ENCODE measurements at places on chromosomes 1 and 21.
A peak's percentile ranks its signal among the peaks of the same experiment; 100 is the strongest.

DNA sequence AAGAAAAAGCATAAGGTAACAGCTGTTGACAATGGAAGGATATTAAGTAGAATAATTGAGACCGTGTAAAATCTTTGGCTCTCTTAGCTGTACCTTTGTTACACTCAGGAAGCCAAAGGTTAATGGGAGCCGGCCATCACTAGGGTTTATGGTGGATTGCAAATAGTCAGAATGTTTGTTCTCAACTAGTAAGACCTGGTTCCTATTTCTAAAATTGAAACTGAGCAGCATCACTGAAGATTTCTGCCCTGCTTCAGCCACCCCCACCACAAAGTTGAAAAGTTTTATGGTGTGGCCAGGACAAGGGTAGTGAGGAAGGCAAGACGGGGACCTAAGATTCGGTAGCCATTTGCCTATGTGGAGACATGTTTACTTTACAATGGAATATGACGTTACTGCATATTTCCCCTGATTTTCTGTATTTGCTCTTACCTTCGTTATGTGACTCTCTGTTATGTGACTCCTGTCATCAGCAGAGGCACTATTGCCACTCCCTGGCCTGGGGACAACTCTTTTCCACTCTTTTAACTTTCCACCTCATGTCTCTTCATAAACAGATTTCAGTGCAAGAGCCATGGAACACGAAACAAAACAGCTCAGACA lies 41.4 kb upstream of the KIF1B start:
- no peak for DNase-seq

GRCh38 chr1:13921190-13921589 lies 221.2 kb downstream of the PRDM2 start:
- DNase-seq = no peak

DNA sequence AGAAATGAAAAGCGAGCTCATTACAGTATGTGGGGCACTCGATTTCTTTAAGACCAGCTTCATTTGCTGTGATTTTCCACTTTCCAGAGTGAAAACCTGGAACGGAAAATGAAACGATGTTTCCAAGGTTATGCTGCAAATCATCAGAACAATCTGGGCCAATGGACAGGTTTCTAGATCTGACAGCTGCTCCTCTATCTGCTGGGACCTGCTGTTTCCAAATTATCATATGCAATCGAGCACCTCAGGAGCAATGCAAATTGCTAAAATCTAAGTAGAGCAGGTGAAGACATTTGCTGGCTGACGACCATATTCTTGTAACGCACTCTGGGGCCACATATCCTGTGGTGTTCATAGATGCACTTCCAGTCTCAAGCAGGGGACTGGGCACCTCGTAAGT lies 39.7 kb upstream of the TIAM1 start:
- no peak for DNase-seq

- DNase-seq = no peak
Measured at GRCh38 chr1:2908561-2908960, 107.1 kb upstream of the TTC34 start.

GRCh38 chr1:59985911-59986515 lies 59.4 kb upstream of the CYP2J2 start:
- DNase-seq = no peak

DNA sequence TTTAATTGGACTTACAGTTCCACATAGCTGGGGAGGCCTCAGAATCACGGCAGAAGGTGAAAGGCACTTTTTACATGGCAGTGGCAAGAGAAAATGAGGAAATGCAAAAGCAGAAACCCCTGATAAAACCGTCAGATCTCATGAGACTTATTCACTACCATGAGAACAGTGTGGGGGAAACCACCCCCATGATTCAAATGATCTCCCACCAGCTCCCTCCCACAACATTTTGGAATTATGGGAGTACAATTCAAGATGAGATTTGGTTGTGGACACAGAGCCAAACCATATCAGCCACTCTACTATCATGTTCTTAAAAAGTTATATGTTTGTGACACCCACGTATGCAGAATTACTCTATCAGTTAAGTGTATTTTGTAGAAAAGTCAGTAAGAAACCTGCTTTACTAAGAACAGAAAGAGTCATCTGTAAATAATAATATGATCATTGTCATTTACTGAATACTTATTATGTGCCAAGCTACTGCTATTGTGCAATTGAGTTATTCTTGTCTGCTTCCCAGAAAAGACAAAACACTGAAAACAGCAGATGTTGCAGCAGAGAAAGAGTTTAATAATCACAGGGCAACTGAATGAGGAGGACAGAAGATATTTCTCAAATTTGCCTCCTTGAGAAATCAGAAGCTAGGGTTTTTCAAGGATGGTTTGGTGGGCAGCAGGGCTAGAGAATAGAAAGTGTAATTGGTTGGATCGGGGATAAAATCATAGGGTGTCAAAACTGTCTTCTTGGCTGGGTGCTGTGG lies 207.7 kb upstream of the FGGY start:
- no peak for DNase-seq

DNA sequence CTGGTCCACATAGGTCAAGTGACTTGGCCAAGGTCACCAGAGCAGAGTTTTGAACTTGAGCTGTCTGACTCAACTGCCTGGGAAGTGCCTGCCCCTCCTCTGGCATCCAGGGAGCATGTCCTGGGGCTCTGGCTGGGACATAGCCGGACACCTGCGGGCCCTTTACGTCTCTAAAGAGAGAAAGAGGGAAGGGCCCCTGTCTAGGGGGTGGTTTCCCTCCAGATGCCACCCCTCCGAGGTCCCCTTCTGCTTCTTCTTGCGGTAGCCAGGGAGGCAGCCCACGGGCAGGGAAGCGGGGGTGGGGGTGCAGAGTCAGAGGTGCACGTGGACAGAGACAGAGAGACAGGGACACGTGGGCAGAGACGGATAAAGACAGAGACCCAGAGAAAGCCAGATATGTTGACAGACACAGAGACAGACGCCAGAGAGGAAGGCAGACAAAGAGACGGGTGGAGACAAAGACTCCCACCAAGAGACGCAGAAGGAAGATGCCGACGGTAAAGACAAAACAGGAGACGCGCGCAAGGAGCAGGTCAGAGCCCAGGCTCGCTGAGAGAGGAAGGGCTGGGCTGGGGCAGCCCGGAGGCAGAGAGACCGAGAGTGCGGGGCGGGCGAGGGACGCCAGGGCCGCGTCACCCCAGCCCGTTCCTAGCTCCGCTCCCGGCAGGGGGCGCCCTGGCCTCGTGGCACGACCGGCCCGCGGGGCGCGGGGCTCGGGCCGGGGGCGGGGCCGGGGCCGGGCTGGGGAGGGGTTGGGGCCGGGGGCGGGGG lies 458 bp upstream of the ALPL start:
- DNase-seq = peak; percentile 85

DNA sequence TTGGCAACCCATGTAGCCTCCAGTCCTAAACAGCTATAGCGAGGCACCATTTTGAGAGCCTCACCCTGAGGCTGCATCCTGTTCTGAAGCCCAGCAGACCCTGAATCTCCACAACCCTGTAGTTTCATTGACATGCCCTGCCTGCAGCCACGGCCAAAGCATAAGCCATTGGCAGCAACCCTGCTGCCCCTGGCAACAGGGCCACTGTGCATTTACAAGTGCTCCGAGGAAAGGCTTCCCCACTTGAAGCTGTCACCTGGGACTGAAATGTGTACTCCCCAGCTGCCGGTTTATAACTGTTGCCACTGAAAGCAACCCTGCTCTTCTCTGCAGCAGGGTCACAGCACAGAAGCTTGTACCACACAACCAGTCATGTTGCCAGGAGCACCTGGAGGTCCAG lies 124.2 kb upstream of the OLFM3 start:
- DNase-seq = no peak

GRCh38 chr1:10236405-10237156 lies 26.2 kb downstream of the KIF1B start:
- DNase-seq = no peak

GRCh38 chr1:173914366-173914871 lies 2.7 kb downstream of the SERPINC1 start:
- DNase-seq = peak; percentile 66

GRCh38 chr1:37394574-37395464 lies 79.6 kb upstream of the ZC3H12A start:
- no peak for DNase-seq

DNA sequence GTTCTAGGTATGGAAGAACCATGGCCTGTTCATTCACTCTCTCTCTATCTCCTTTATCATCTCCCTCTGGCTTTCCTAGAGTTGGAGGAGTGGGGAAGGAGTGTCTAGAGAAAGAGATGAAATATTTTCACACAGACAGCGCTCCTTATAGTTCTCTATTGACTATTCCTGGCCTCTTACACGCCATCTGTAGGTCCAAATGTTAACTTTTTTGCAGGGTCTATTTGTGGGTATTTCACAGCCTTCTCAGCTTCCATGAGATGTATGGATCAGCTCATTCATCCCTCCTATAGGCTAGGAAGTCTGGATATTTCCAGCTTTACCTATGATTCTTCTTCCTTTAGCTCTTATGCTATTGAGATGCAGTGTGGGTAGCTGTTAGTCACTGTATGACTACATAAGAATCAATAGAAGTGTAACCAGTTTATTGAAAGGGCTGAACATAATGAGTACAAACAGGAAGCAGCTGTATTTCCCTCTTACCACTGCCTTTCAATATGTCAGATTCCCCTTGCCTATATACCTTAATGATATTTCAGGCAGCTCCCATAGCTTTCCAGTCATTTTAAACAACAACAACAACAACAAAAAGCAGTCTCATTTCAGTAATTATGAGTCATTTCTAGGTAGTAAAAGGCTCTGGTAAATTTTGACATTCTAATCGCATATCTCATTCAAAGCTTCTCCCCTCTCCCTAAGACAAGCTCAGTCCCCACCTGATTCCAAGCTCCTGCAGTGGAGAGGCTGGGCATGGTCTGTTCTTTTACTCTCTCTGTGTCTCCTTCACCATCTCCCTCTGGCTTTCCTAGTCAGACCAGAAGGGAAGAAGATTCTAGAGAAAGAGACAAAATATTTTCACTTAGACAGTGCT lies 149.5 kb downstream of the TTLL7 start:
- DNase-seq = no peak

GRCh38 chr1:156151093-156151688 lies 2.2 kb upstream of the SEMA4A start:
- no peak for DNase-seq

- DNase-seq = no peak
Measured at GRCh38 chr1:187909382-187909781, 1080.6 kb downstream of the PLA2G4A start.

DNA sequence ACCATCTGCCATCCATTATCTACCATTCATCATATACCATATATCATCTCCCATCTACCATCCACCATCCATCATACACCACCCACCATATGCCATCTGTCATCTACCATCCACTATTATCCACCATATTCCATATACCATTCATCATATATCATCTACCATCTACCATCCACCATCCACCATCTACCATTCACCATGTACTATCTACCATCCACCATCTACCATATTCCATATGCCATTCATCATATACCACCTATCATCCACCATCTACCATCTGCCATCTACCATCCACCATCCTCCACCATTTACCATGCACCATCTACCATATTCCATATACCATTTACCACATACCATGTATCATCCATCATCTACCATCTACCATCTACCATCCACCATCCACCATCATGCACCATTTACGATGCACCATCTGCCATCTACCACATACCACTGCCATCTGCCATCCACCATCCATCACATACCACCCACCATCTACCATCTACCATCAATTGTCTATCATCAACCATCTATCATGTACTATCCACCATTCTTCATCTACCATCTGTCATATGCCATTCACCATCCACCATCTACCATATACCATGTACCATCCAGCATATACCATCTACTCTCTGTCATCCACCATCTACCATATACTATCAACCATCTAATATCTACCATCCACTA lies 50.6 kb upstream of the RAB4A start:
- DNase-seq = no peak

- no peak for DNase-seq
Measured at GRCh38 chr21:34885626-34886239, 163.4 kb downstream of the RUNX1 start.

GRCh38 chr1:160437432-160438316 lies 37.3 kb downstream of the VANGL2 start:
- DNase-seq = no peak

DNA sequence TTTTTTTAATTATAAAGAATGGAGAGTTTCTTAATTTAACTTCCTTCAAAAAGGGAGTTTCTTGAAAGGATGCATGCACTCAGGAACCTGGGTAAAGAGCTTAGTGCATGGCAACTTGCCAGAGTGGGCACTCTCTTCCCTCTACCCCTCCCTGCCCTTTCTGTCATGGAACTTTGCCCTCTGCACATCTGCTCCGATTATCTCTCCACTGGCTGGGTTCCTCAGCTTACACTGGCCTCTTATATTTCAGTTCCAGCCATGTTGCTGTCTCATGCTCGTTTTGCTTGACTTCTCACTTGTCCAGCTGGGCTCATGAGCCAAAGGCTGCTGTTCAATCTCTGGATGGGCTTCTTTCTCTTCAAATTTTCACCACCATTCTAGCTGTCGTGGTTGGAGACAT lies 87.0 kb downstream of the NCAM2 start:
- DNase-seq = no peak

DNA sequence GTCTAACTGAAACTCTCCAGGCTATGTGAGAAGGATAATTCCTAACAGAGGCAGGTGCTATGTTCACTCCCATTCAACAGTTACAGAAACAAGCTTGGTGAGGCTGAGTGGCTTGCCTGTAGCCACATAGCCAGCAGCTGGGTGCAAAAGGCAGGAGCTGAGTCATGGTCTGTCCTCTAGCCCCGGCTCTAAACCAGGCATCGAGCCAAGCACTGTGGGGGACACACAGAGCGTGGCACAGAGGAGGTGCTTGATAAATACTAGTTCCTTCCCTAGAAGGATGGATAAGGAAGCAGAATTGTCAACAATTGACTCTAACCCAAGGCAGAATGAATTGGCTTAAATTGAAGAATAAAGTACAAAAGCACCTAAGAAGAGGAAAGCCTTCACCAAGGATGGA lies 10.4 kb upstream of the KCNA2 start:
- no peak for DNase-seq

GRCh38 chr1:180811298-180811697 lies 101.4 kb upstream of the KIAA1614 start:
- no peak for DNase-seq

DNA sequence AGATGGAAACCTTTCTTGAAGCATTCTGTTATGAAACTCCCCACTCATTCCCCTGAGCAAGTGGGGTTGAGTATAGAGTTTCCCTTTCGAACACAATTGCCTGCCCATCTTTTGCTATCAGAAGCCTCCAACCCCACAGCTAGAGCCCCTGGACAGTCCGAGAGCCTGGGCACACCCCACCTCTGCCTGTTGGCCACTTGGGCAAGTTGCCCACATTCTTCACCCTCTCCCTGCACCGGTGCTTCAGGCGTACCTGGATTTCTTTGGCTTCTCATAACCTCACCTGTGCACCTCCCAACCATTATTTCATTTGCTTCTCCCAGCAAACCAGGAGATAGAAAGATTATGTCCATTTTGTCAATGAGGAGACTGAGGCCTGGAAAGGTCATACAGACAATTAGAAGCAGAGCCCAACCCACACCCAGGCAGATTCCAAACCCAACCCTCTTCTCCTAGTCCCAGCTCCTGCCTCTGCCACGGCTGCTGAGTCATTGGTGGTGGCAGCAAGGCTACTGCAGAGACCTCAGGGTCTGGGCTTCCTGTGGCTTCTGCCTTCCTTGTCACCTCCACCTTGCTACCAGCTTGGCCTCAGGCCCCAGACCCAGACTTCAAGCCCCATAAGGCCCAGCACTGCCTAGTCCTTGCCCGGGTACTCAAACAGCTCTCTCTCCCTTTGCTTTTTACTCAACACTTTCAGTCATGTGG lies 118.7 kb upstream of the ZBTB40 start:
- no peak for DNase-seq

GRCh38 chr1:119007670-119008482 lies 19.7 kb upstream of the TBX15 start:
- DNase-seq = no peak
